Natural killer cell treated with Interleukin-12 subunit alpha and Interleukin-12 subunit beta and Interleukin-15 and Interleukin-18, amount 100 ng/mL, for 72 hours (primary cell): ENCODE measurements at places on chromosomes 7 and 10. TPM values are rescaled to one million over a fixed set of nuclear protein-coding genes. Genes with fewer than 3 reads are reported as not detected.

The LAMB1 gene
- total RNA-seq: not detected

The PCBD1 gene
- total RNA-seq: 32.6 TPM

The TFR2 gene
- total RNA-seq: 10.1 TPM

The PTF1A gene
- not detected for total RNA-seq

The CRTAC1 gene
- not detected for total RNA-seq

The KIF20B gene
- total RNA-seq: 62.4 TPM

The SNX10 gene
- 81.7 TPM for total RNA-seq

The HHEX gene
- total RNA-seq: 0.33 TPM

The SEMA3E gene
- not detected for total RNA-seq

The PRF1 gene
- total RNA-seq: 497 TPM

The SLC26A3 gene
- not detected for total RNA-seq

The MMD2 gene
- total RNA-seq: not detected
